Mucosa of descending colon (tissue), 3 donors: ENCODE measurements at places on chromosomes 5 and 9. TPM values are rescaled to one million over a fixed set of nuclear protein-coding genes. Genes with fewer than 3 reads are reported as not detected.

Gene SLC46A2
- total RNA-seq: 0.16 TPM

Gene FOCAD
- 26.9 TPM for total RNA-seq

Gene DRD1
- not detected for total RNA-seq

Gene PCDHGA5
- 4.2 TPM for total RNA-seq

Gene C9orf50
- not detected for total RNA-seq

Gene SNCAIP
- 4.7 TPM for total RNA-seq

Gene TAF11L10
- not detected for total RNA-seq

Gene RASEF
- total RNA-seq: 40.7 TPM

Gene CARTPT
- not detected for total RNA-seq

Gene SCGB3A2
- not detected for total RNA-seq

Gene KCNMB1
- 5.5 TPM for total RNA-seq

Gene TAF1L
- total RNA-seq: not detected

Gene IL13
- total RNA-seq: not detected

Gene TMEM232
- 1.0 TPM for total RNA-seq

Gene RNF208
- 5.3 TPM for total RNA-seq

Gene CLIC3
- total RNA-seq: 0.99 TPM

Gene CLINT1
- 90.8 TPM for total RNA-seq

Gene PCDH1
- 75.1 TPM for total RNA-seq

Gene LCN15
- total RNA-seq: 1.6 TPM

Gene GLRA1
- not detected for total RNA-seq

Gene IFNA13
- not detected for total RNA-seq

Gene APBA1
- 14.4 TPM for total RNA-seq

Gene NTRK2
- total RNA-seq: 2.5 TPM

Gene HAND1
- 47.3 TPM for total RNA-seq

Gene GABRA1
- total RNA-seq: not detected

Gene FOXD4
- total RNA-seq: 0.19 TPM

Gene BSPRY
- total RNA-seq: 7.4 TPM

Gene CDX1
- total RNA-seq: 140 TPM

Gene FLT4
- 6.0 TPM for total RNA-seq

Gene SPAAR
- total RNA-seq: 2.9 TPM

Gene PAEP
- not detected for total RNA-seq

Gene IL33
- total RNA-seq: 25.1 TPM

Gene NPM1
- 623 TPM for total RNA-seq

Gene OSMR
- 3.3 TPM for total RNA-seq

Gene CCT5
- 120 TPM for total RNA-seq
